ENCODE measurements at places on chromosomes 6 and 20. TPM values are rescaled to one million over a fixed set of nuclear protein-coding genes. Genes with fewer than 3 reads are reported as not detected.

PDYN gene
- 0.12 TPM for total RNA-seq

RSPH4A gene
- total RNA-seq = 1.9 TPM

OR2H2 gene
- total RNA-seq = not detected

GPX5 gene
- not detected for total RNA-seq

FOXS1 gene
- total RNA-seq = 5.3 TPM

C20orf144 gene
- not detected for total RNA-seq

LINC00237 gene
- total RNA-seq = not detected

TENT5A gene
- total RNA-seq = 13.5 TPM
